WERI-Rb-1 (cell line): ENCODE measurements at places on chromosomes 5 and 9.

DNA sequence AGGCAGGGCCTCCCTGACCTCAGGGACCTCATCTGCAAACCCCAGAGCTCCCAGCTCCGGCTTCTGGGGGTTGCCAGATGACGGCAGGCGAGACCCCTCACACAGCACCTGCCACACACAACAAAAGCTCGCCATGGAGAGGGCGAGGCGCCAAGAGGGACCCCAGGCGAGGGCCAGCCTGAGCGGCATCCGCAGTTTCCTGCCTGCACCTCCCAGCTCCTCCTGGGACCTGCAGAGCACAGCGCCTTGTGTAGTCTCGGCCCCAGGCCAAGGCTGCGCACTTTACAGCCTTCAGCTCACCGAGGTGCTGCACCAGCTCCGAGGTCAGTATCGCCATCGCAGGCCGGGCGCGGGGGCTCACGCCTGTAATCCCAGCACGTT, 82.4 kb upstream of the ADAMTS2 start:
- no peak for DNase-seq

- DNase-seq = no peak
Measured at GRCh38 chr9:116697362-116697761, 10.3 kb downstream of the TRIM32 start.

GRCh38 chr9:126788634-126789349, 16.0 kb upstream of the ZBTB43 start:
- no peak for DNase-seq

- no peak for DNase-seq
Measured at GRCh38 chr5:532521-533242, 8.4 kb upstream of the SLC9A3 start.

- DNase-seq = no peak
Measured at GRCh38 chr9:133387680-133388079, 11.5 kb downstream of the STKLD1 start.

DNA sequence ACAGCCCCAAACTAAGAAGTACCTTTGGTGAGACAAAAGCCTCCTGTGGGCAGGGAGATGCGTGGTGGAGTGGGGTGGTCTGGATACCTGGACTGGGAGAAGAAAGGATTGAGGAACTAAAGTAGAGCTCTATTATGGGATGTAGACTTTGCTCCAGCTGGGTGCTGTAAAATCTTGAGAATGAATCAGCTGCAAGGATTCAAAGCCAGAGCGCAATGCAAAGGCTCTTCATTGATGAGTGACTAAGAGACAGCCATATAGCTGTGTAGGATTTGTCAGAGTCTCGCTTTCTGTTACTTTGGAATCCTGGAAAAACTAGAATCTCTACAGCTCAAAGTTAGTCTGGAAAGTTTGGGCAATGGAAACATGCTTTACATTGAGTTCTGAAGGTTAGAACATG, 159.9 kb downstream of the TAF11L14 start:
- no peak for DNase-seq

GRCh38 chr9:133057006-133057405, 4.8 kb upstream of the CEL start:
- DNase-seq = no peak

DNA sequence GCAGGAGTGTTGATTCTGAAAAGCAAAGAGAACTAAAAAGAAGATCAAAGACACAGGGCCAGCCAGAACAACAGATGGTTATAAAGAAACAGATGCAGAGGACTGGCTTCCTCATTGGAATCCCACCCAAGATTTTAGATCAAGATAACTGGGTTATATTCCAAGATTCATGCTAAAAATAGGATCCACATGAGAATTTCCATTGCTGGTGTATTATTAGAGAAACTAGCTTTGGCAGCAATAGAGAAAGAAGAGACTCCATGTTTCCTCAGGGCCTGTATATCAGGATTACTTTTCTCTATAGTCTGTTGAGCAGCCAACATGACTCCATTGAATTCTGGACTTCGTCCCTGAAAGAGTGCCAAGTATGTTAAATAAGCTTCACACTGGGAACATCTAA, 367.3 kb downstream of the TUSC1 start:
- DNase-seq = no peak

- no peak for DNase-seq
Measured at GRCh38 chr9:33197279-33198152, 30.4 kb upstream of the B4GALT1 start.

DNA sequence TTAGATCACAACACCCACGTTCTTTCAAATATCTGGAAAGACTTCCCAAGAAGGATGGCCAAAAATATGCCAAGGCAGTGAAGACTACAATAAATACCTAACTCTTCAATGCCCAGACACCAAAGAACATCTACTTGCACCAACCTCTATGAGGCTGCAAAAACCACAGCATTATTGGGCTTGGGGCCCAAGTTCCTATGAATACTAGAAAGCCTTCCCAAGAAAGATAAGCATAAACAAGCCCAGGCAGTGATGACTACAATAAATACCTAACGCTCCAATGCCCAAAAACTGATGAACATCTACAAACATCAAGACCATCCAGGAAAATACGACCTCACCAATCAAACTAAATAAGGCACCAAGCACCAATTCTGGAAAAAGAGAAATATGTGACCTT, 41.3 kb downstream of the AP3B1 start:
- no peak for DNase-seq

DNA sequence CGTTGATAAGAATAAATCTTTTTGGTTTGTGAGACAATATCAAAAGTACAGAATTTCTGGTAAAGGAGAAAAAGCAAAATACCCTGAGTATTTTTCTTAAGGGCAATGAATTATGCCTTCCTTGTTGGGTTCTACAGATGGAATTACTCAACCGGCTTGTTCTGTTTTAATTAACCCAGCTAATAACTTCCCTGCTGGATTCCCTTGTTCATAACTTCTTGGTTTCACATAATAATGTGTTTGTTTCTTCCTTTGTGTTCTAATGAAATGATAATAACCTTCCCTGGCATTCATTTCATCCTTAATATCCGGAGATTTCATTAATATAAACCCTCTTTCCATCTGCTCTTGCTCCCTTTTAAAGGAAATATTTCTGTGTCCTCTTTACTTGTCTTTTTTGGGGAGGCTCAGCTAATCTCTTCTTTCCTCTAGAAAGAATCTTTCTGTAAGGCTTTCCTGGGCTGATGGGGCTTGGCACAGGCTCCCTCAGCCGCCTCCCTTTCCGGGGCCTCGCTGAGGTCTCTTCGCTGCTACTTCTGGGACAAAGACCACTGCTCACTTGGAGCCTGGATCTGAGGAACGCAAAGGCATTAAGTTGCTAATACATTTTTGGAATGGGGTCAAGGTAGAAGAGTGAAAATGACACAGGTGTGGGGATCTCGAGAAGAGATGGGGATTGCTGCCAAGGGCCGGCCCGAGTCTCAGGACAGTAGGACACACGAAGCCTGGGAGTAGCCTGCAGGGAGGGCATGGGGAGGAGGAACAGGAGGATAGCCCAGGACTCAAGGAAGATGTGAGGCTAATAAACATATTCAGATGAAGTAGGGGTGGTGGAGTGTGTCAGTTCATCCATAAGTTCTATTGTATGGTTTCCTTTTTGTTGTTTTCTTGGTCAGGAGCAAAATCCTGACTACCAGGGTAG, 118.5 kb downstream of the NRG2 start:
- DNase-seq = no peak

- no peak for DNase-seq
Measured at GRCh38 chr5:10317825-10318682, 10.4 kb upstream of the CMBL start.

- DNase-seq = no peak
Measured at GRCh38 chr5:115579747-115580173, 22.5 kb downstream of the TICAM2 start.

DNA sequence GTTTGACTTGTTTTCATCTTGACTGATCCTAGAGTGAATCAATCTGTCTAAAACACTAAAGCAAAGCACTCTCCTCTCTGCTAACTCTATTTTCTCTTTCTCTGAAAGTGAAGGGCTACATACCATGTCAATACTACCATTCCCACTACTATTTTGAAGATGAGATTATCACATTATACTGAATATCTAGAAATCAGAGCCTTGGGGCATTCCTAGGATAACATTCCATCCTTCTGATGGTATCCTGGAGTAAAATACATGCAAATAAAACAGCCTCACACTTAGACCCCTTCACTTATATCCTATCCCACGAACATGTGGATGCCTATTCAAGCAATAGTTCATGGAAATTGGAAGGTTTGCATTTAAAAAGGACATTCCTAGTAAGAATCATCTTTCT, 309.3 kb upstream of the ACTBL2 start:
- DNase-seq = no peak

GRCh38 chr9:124381170-124381945, 33.9 kb downstream of the PSMB7 start:
- DNase-seq = no peak

DNA sequence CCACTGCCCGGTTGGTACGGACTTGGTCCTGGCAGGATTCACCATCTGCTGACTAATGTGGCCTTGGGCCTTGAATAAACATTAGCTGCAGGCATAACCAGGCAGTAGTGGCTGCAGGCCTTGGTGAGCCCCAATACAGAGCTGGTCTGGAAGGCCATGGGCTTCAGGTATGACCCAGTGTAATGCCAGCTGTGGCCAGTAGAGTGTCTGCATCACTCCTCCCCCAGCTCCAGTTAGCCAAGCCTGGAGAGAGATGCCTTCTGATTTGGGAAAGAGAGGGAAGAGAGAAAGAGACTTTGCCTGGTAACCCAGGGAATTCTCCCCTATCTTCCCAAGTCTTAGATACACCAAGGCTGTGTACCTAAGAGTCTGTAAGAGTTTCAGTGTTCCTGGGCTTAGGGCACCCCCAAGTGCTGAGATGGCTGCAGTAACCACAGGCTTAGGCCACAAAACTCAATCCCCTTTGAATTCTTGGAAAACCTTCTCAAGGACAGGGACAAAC, 5.6 kb upstream of the C5 start:
- DNase-seq = peak; percentile 20

GRCh38 chr5:136232316-136232715, 39.4 kb upstream of the SMIM32 start:
- no peak for DNase-seq

DNA sequence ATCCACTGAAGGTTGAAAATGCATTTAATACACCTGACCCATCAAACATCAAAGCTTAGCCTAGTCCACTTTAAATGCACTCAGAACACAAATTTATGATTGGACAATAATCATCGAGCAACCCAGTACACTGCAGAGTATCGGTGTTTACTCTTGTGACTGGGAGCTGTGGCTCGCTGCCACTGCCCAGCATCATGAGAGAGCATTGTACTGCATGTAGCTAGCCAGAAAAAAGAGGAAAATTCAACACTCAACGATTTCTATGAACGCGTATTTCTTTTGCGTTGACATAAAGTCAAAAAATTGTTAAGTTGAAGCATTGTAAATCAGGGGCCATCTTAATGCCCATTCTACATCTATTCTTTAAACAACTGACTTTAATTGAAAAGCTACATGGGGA, 95.1 kb upstream of the CD180 start:
- DNase-seq = no peak

GRCh38 chr5:163104464-163104863, 332.9 kb upstream of the CCNG1 start:
- peak; percentile 14 for DNase-seq

- DNase-seq = no peak
Measured at GRCh38 chr5:91221917-91222316, 161.2 kb downstream of the ARRDC3 start.

DNA sequence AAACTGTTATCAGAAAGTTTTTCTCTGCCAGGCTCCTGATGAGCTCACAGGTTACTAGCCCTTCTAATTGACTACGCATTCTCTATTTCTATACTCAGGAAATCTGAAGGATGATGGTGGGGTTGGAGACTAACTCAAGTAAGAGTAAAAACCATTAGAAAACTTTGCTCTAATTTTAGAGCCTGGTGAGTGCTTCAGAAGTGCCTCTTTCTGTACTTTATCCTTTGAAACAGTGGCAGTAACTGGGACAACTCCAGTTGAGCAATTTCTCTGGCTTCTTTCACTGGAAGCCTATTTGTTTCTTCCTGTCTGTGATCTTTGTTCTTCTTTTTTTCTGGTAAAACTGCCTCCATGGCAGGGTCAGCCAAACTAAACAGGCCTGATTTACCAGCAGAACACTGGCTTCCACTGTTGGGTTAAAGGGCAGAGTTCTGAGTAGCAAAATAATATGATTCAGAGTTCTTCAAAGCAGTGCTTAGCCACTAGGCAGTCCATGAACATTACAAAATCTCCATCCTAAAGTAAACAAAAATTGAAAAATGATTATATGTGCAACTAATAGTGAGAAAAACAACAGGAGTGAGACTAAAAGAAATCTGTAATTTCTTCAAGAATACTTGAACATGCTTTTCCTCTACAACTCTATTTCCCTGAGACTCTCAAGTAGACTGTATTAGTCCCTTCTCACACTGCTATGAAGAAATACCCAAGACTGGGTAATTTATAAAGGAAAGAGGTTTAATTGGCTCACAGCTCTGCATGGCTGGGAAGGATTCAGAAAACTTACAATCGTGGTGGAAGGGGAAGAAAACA, 79.8 kb downstream of the MROH2B start:
- no peak for DNase-seq

- DNase-seq = no peak
Measured at GRCh38 chr5:132104556-132104955, 31.0 kb downstream of the CSF2 start.

DNA sequence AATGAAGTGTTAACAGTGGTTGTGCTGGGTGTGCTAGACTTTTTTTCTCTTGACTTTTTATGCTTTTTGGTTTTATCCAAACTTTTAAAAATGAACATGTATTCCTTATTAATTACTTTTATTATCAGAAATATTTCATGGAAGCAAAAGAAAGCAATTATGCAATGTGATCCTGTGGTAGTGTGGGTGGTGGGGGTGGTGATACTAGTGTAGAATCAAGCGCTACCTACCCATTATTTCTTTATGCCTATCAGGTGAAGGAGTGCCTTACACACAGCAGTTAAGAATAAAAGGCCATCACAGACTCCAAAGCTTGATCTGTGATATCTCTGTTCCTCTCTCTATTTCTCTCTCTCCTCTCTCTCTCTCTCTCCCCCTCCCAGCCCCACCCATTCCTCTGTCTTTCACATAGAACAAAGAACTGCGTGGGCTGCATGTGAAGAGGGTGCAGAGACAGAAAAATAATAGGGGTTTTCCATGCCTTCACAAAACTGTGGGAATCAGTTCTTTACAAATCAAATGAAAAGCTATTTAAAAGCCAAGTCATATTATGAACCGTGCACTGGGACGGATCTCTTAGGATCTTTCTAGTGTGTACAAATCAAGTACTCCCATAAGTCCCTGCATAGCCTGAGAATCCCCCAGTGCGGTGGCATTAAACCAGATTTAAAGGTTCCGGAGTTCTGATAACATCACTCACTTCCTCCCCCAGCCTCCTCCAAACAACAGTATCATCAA, 351.2 kb downstream of the RAB3C start:
- DNase-seq = no peak

DNA sequence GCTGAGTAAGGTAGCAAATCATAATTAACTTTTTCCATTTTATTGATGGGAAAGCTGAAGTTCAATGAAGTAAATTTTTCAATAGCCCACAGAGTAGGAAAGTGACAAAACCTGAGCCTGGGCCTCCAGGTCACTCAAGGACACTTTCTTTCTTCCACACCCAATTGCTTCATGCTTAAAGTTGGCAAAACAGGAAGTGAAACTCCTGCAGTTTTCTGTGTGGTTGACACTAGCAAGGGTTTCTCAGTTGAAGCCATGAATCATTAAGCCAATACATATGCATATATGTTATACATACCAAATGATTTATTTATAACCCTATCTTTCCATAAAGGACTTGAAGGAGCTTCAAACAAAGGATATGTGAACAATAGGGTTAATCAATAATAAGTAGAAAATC, 13.9 kb downstream of the TLR4 start:
- no peak for DNase-seq

GRCh38 chr9:87383344-87384150, 114.1 kb upstream of the DAPK1 start:
- DNase-seq = no peak
